ENCODE measurements at places on chromosomes 7 and 10. TPM values are rescaled to one million over a fixed set of nuclear protein-coding genes. Genes with fewer than 3 reads are reported as not detected.

Gene SCRN1
- 27.4 TPM for polyA plus RNA-seq

DNA sequence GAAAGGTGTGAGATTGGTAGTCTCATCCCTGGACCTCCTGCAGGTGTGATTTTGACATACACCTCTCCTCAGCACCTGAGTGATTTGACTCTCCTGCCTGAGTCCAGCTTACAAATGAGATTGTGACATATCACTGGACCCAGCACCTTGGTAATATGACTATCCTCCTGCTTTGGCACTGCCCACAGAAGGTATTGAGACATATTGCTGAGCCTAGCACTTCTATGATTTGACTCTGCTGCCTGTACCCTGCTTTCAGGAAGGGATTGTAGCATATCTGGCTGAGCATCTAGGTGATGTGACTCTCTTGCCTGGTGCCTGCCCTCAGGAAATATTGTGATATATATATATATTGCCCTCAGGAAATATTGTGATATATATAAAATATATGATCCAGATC lies 43.5 kb upstream of the ZNF680 start:
- DNase-seq: no peak

GRCh38 chr10:92213049-92213448 lies 77.8 kb downstream of the CPEB3 start:
- DNase-seq: no peak

Gene TRDMT1
- 7.2 TPM for polyA plus RNA-seq

GRCh38 chr10:4710858-4711257 lies 115.1 kb upstream of the AKR1E2 start:
- DNase-seq: no peak

Gene LOXL4
- polyA plus RNA-seq: 11.5 TPM

Gene NXPH1
- polyA plus RNA-seq: not detected
